ENCODE measurements at places on chromosomes 1 and 21.
A peak's percentile ranks its signal among the peaks of the same experiment; 100 is the strongest.

DNA sequence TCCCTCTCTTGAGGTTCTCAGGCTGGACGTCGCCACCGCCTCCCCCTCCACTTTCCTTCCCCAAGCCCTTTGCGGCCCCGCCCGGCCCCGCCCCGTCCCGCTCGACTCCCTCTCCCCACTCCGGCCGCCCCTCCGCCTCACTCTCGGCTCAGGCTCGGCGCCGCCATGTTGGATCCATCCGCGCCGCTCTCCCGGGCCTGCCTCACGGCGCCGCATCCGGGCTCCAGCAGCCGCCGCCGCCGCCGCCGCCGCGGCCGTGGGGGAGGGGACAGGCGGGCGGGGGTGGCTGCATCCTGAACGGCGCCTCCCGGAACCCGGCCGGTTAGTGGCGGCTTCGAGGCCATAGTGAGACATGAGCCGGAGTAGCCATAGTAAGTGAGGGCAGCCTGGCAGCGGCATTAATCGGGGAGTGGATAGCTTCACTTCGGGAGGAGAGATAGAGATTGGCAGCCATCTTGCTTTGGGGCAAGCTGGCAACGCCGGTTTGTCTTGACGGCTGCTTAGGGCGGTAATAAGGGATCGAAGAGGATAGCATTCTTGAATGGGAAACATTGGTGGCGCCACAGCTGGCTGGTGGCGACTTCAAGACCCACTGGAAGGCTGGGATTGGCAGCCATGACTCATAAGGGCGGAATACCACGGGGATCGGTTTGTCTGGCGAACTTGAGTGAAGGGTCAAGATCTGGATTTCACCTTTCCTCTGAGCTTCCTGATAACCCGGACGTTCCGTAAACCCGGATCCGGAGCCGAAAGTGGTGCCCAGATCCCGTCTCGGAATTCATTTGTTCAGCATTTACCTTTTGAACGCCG is at the start of gene DEDD:
DEDD (minus strand) TSS at position 258 of the 810 bp plus-strand sequence. CDS start 8,205 bp downstream, outside the sequence.
- DNase-seq = peak; percentile 97

GRCh38 chr21:38631206-38631605 is 132.9 kb upstream of the ERG start:
- DNase-seq = no peak

GRCh38 chr1:182029002-182029378 is 32.5 kb downstream of the ZNF648 start:
- no peak for DNase-seq

- no peak for DNase-seq
Observed at GRCh38 chr1:59290193-59290949, 6.5 kb upstream of the FGGY start.

DNA sequence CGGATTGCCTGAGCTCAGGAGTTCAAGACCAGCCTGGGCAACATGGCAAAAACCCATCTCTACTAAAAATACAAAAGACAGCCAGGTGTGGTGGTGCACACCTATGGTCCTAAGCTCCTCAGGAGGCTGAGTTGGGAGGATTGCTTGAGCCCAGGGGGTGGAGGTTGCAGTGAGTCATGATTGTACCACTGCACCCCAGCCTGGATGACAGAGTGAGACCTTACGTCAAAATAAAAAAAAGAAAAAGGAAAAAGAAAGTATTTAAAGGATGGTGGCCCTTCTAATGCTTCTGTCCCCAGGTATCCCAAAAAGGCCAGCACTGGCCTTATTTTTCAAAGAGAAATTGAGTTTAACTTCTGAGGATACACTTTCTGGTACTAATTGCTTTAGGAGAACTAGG is 1.7 kb downstream of the IKBKE start:
- DNase-seq = no peak

GRCh38 chr1:25068316-25068715 is 138.2 kb upstream of the RUNX3 start:
- no peak for DNase-seq

All from NCI-H446 treated with DMSO at 0.1 percent for 48 hours (cell line).